Keratinocyte (primary cell): ENCODE measurements at places on chromosomes 7 and 10. TPM values are rescaled to one million over a fixed set of nuclear protein-coding genes. Genes with fewer than 3 reads are reported as not detected.

The GPR85 gene
- polyA plus RNA-seq, result 1.6 to 2.0 TPM (median 2.0 TPM) in 3 replicates

The MBLAC1 gene
- 0.21 to 0.50 TPM (median 0.46 TPM) in 3 replicates for polyA plus RNA-seq

The PNLIPRP2 gene
- polyA plus RNA-seq, result not detected in 3 replicates

The PIK3CG gene
- polyA plus RNA-seq, result not detected in 3 replicates

The DKK1 gene
- 78.4 to 320 TPM (median 223 TPM) in 3 replicates for polyA plus RNA-seq
